ENCODE measurements at places on chromosomes 16 and 17.

DNA sequence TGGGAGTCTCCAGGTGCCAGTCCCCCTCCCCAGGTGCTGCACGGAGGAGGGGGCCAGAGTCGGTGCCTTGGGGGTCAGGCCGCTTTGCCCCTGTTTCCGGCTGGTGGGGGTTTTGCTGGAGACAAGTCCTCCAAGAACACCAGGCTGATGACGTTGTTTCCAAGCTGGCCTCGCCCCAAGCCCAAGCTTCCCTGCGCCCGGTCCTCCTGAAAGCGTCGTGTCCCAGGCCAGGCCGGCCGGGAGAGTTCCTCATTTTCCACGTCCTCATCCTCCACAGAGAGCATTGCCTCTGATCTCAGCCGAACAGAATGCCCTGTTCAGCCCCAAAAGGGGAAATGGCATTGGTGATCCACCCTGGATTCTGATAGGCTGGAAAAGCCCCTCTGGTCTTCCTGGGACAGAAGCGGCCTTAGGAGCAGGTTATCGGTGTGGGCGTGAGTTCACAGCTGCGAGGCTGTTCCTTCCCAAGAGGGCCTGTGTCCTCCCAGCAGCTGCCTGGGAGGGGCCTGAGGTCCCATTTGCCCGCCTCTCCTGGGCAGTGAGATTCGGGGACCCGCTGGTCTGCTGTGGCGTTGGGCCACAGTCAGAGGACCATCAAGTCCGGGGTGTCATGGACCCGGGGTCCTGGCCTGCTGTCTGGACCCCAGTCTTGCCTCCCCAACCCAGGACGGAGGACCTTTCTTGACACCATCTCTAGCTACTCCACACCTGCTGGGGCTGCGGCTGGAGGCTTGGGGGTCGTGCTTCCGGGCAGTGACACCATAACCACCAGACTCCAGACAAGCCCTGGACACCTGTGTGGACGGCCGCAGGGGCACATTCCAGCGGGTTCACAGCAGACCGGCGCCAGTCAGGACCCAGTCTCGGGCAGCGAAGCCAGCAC is 7.1 kb downstream of the SOX8 start:
- DNase-seq, result no peak

- DNase-seq, result no peak
Measured at GRCh38 chr16:69270395-69270794, 40.8 kb upstream of the VPS4A start.

GRCh38 chr17:74159226-74159840 is 44.1 kb upstream of the RPL38 start:
- no peak for DNase-seq

GRCh38 chr17:9095390-9095789 is 74.1 kb downstream of the NTN1 start:
- no peak for DNase-seq

- DNase-seq, result no peak
Measured at GRCh38 chr17:17079761-17080160, 37.5 kb downstream of the MPRIP start.

GRCh38 chr16:56877486-56878182 is 12.6 kb downstream of the SLC12A3 start:
- no peak for DNase-seq

- no peak for DNase-seq
Measured at GRCh38 chr16:351804-352520, 561 bp downstream of the AXIN1 start.
